ENCODE measurements at places on chromosomes 5 and 9. TPM values are rescaled to one million over a fixed set of nuclear protein-coding genes. Genes with fewer than 3 reads are reported as not detected.

The ZNF454 gene
- total RNA-seq = not detected

The FOXI1 gene
- total RNA-seq = not detected

The FOXD4L6 gene
- not detected for total RNA-seq

The SLC22A4 gene
- total RNA-seq = not detected

The EPB41L4B gene
- total RNA-seq = not detected

The DND1 gene
- total RNA-seq = 2.9 TPM

The C5orf46 gene
- not detected for total RNA-seq

The LHX6 gene
- not detected for total RNA-seq

The PLK2 gene
- total RNA-seq = 2.5 TPM

The GCNT1 gene
- 3.8 TPM for total RNA-seq

The ADAMTS13 gene
- 1.7 TPM for total RNA-seq

The DEPDC1B gene
- total RNA-seq = 29.5 TPM

The CDX1 gene
- not detected for total RNA-seq

The CCDC192 gene
- not detected for total RNA-seq

The PCDHAC2 gene
- not detected for total RNA-seq

The OR1J2 gene
- total RNA-seq = not detected

The ADAMTS19 gene
- not detected for total RNA-seq

The ACTL7A gene
- not detected for total RNA-seq

The SPACA9 gene
- total RNA-seq = 2.7 TPM

The F2R gene
- total RNA-seq = 4.6 TPM

The OCLN gene
- 2.2 TPM for total RNA-seq

The JAKMIP2 gene
- total RNA-seq = 0.35 TPM

The SLC6A19 gene
- total RNA-seq = not detected

The PCDHB10 gene
- total RNA-seq = not detected

The GLDC gene
- 0.41 TPM for total RNA-seq

The SERF1B gene
- total RNA-seq = 23.1 TPM

The CTNNA1 gene
- total RNA-seq = 25.2 TPM

The BTNL8 gene
- not detected for total RNA-seq

The PCDHGC4 gene
- total RNA-seq = not detected

The NRG2 gene
- not detected for total RNA-seq

The CD274 gene
- total RNA-seq = 9.5 TPM

The ARHGEF28 gene
- total RNA-seq = not detected

The TRIM23 gene
- total RNA-seq = 8.7 TPM

The CDH9 gene
- total RNA-seq = not detected

The ACO1 gene
- 10.3 TPM for total RNA-seq

The CLTA gene
- 139 TPM for total RNA-seq

The PRRX2 gene
- total RNA-seq = not detected

The CATSPER3 gene
- 1.1 TPM for total RNA-seq

The REEP2 gene
- 0.60 TPM for total RNA-seq

The ZFP37 gene
- 0.98 TPM for total RNA-seq

The PPP3R2 gene
- total RNA-seq = not detected

The TXN gene
- 166 TPM for total RNA-seq

The TSSK1B gene
- total RNA-seq = not detected

The SMIM33 gene
- total RNA-seq = 2.3 TPM

The PTGDS gene
- 13.2 TPM for total RNA-seq

The NPR3 gene
- not detected for total RNA-seq

Data from activated naive CD4-positive, alpha-beta T cell treated with anti-CD3 and anti-CD28 coated beads, Interleukin-2, amount 10 ng/mL, durations not matched to agents 5 hours and 36 hours (primary cell).